Psoas muscle (tissue), 8 donors: ENCODE measurements at places on chromosomes 11 and 22. TPM values are rescaled to one million over a fixed set of nuclear protein-coding genes. Genes with fewer than 3 reads are reported as not detected.
A peak's percentile ranks its signal among the peaks of the same experiment; 100 is the strongest.

The TMEM109 gene
- 72.5 TPM for total RNA-seq

The SLC43A1 gene
- total RNA-seq: 6.2 TPM

The MPPED2 gene
- total RNA-seq: 3.4 TPM

The RNF214 gene
- 34.2 TPM for total RNA-seq

The IL10RA gene
- total RNA-seq: 2.2 TPM

The DSCAML1 gene
- total RNA-seq: 0.52 TPM

The DAGLA gene
- total RNA-seq: 3.3 TPM

The EIF1AD gene
- 30.8 TPM for total RNA-seq

The CCDC87 gene
- 0.36 TPM for total RNA-seq

The CASP5 gene
- total RNA-seq: not detected

The SELENOH gene
- 109 TPM for total RNA-seq

The NUP50 gene
- total RNA-seq: 20.3 TPM

The TMPRSS13 gene
- not detected for total RNA-seq

The CACNA1I gene
- 0.06 TPM for total RNA-seq

- no peak overlapping the region for H3K4me3 ChIP-seq
- DNase-seq: no peak
- no peaks in the 10 kb centered on the region for H3K36me3 ChIP-seq
- H3K27ac ChIP-seq: no peak overlapping the region
- no peaks in the 10 kb centered on the region for H3K4me1 ChIP-seq
- no peaks in the 10 kb centered on the region for H3K27me3 ChIP-seq
These were observed 16.3 kb upstream of the SORL1 start for GRCh38 chr11:121435551-121436511.

- peaks cover 16% of the 10 kb centered on the region for H3K27me3 ChIP-seq
- DNase-seq: no peak
- H3K4me1 ChIP-seq: no peaks in the 10 kb centered on the region
- H3K36me3 ChIP-seq: no peaks in the 10 kb centered on the region
- H3K4me3 ChIP-seq: no peak overlapping the region
These were observed 115.6 kb upstream of the B3GAT1 start for GRCh38 chr11:134527382-134528243.

GRCh38 chr11:65791719-65792213 lies 4.9 kb downstream of the OVOL1 start:
- H3K4me3 ChIP-seq: no peak overlapping the region
- no peak for DNase-seq
- H3K4me1 ChIP-seq: no peaks in the 10 kb centered on the region

DNA sequence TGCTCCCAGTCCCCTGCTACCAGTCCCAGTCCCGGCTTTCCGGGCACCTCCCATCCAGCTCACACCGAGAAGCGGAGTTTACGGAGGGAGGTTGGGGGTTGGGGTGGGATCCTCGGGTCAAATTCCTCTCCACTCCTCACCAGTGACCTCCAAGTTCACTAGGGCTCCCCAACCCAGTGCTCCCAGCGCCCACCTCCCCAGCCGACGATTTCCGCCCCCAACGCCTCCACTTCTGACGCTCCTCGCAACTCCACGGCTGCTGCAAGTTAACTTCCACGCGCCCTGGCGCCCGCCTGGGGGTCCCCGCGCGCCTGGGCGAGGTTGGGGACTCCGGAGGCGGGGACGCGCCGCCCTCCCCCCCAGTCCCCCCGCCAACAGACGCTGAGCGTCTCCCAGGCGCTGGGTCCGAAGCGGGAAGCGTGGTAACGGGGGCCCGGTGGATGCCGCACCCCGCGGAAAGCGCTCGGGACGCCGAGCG lies 526 bp downstream of the TPST2 start:
- H3K4me3 ChIP-seq: peak overlapping the region; percentile 98
- H3K27me3 ChIP-seq: no peaks in the 10 kb centered on the region
- DNase-seq: peak; percentile 68

DNA sequence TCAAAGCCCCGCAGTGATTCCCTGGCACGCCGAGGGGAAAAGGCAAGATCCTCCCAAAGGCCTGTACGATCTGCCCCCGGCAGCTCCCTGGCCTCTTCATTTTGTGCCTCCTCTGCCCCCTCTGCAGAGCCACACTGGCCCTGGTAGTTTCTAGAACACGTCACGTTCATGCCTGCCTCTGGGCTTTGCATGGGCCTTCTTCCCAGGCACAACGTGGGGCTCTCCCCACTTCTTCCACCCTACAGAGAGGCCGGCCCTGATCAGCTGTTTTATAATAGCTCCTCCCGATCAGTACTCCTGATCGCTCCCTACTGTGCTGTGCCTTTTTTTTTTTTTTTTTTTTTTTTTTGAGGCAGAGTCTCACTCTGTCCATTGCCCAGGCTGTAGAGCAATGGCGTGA lies 78.4 kb downstream of the PTPRJ start:
- H3K27ac ChIP-seq: no peak overlapping the region
- no peaks in the 10 kb centered on the region for H3K27me3 ChIP-seq
- no peak for DNase-seq
- peaks cover 6% of the 10 kb centered on the region for H3K4me1 ChIP-seq
- no peak overlapping the region for H3K4me3 ChIP-seq

DNA sequence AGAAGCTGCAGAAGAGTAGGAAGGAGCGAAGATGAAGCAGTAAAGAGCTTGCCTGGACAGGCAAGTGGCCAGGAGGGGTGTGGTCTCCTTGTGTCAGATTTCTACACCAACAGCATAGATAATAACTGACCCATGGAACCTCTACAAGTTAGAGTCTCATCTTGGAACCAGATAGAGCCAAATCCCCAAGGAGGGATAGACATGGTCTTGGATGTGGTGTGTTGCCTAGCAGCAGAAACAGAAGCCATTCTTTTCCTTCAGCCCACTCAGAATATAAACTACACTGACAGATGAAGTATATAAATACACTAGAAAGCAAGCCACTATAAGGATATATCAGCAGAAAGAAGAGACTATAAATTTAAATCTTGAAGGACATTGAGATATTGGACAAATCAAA lies 4.3 kb upstream of the CARD16 start:
- no peak overlapping the region for H3K4me3 ChIP-seq
- no peaks in the 10 kb centered on the region for H3K4me1 ChIP-seq
- no peaks in the 10 kb centered on the region for H3K36me3 ChIP-seq
- H3K27ac ChIP-seq: no peak overlapping the region

GRCh38 chr11:134275534-134276395 lies at the start of gene GLB1L3:
TSS of gene GLB1L3 (plus strand) at chr11:134276379. CDS start at chr11:134276741, 362 bp downstream.
- peaks cover 3% of the 10 kb centered on the region for H3K4me1 ChIP-seq
- peak within 1 kb of the TSS; percentile 56 for H3K4me3 ChIP-seq
- H3K27ac ChIP-seq: no peak within 1 kb of the TSS
- H3K36me3 ChIP-seq: no peaks in the 10 kb centered on the region
- peaks cover 80% of the 10 kb centered on the region for H3K27me3 ChIP-seq

DNA sequence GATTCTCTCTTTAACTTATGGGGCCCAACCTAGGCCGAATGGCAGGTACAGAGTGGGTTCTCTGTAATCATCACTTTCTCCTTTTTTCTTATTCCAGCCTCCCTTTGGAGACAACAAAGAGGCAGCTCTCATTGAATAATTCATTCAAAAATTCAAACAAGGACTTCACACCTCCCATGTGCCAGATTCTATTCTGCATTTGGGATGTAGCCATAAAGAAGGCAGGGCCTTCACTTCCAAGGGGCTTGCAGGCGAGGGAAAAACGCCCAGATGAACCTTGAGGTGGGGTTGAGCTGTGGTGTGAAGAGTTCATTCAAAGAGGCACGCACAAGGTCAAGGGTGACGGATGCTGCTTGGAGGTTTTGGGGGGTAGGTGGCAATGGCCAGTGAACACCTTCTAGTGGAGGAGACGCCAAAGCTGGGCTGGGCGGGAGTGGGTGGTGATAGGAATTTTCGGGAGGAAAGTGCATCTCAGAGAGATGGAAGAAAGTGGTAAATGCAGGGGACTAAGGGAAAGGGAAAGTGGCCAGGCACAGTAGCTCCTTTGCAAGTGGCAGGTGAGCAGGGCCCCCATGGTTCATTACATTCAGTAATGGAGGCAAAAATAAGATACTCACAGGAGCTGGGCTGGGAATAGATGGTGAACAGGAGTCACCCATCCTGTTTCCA lies 499.6 kb downstream of the MIAT start:
- no peak for DNase-seq
- no peak overlapping the region for H3K27ac ChIP-seq
- H3K4me3 ChIP-seq: no peak overlapping the region
- peaks cover 4% of the 10 kb centered on the region for H3K27me3 ChIP-seq
- H3K36me3 ChIP-seq: no peaks in the 10 kb centered on the region

- peak overlapping the region; percentile 54 for H3K27ac ChIP-seq
- H3K36me3 ChIP-seq: no peaks in the 10 kb centered on the region
- H3K27me3 ChIP-seq: no peaks in the 10 kb centered on the region
- H3K4me3 ChIP-seq: no peak overlapping the region
These were observed 52.5 kb upstream of the CLDN5 start for GRCh38 chr22:19576460-19577421.

DNA sequence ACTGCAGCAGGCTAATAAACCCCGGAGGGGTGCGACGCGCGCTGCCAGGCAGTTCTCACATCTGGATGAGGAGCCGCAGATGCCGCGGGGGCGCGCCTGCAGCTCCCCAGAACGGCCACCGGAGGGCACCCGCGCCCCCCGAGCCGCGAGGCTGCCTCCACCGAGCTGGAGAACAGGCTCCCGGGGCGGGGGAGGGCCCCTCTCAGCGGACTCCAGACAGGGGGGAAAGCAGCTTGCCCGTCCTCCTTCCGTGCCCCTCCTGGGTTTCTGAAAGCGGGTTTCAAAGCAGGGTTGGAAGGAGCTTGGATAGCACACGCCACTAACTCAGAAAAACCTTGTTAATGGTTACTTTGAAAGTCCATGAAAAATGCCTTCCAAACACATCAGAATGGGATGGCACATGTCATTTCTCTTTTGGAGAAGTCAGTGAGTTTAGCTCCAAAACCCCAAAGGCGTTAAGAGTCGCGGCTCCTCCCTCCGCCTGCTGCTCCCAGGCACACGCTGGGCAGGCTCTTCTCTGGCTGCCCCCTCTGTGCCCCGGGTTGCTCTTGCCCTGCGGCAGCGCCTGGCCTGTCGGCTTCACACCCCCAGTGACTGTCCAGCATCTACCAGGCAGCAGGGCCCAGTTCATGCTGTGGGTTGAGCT lies 317.8 kb downstream of the NTM start:
- no peaks in the 10 kb centered on the region for H3K36me3 ChIP-seq
- peak; percentile 72 for DNase-seq
- H3K4me1 ChIP-seq: no peaks in the 10 kb centered on the region
- H3K27me3 ChIP-seq: no peaks in the 10 kb centered on the region
- H3K27ac ChIP-seq: no peak overlapping the region

- H3K27me3 ChIP-seq: no peaks in the 10 kb centered on the region
- DNase-seq: no peak
- H3K4me1 ChIP-seq: no peaks in the 10 kb centered on the region
- H3K27ac ChIP-seq: no peak overlapping the region
- no peak overlapping the region for H3K4me3 ChIP-seq
- H3K36me3 ChIP-seq: no peaks in the 10 kb centered on the region
These were observed 62.0 kb upstream of the ARHGAP42 start for GRCh38 chr11:100625041-100625440.

GRCh38 chr11:128726458-128727139 lies 32.7 kb downstream of the FLI1 start:
- no peak overlapping the region for H3K4me3 ChIP-seq
- peaks cover 9% of the 10 kb centered on the region for H3K4me1 ChIP-seq
- DNase-seq: no peak
- H3K36me3 ChIP-seq: no peaks in the 10 kb centered on the region
- no peak overlapping the region for H3K27ac ChIP-seq

- no peak overlapping the region for H3K4me3 ChIP-seq
- no peaks in the 10 kb centered on the region for H3K36me3 ChIP-seq
- H3K27me3 ChIP-seq: peaks cover 3% of the 10 kb centered on the region
- no peak overlapping the region for H3K27ac ChIP-seq
- DNase-seq: no peak
These were observed 449.4 kb downstream of the NTM start for GRCh38 chr11:131819865-131820264.

- no peaks in the 10 kb centered on the region for H3K27me3 ChIP-seq
- H3K36me3 ChIP-seq: no peaks in the 10 kb centered on the region
- DNase-seq: no peak
These were observed 101.2 kb upstream of the DDI1 start for GRCh38 chr11:103935219-103935618.

- peaks cover 7% of the 10 kb centered on the region for H3K4me1 ChIP-seq
- no peaks in the 10 kb centered on the region for H3K36me3 ChIP-seq
- no peak overlapping the region for H3K27ac ChIP-seq
- H3K27me3 ChIP-seq: no peaks in the 10 kb centered on the region
- no peak for DNase-seq
These were observed 40.0 kb downstream of the GDPD5 start for GRCh38 chr11:75485742-75486141.

DNA sequence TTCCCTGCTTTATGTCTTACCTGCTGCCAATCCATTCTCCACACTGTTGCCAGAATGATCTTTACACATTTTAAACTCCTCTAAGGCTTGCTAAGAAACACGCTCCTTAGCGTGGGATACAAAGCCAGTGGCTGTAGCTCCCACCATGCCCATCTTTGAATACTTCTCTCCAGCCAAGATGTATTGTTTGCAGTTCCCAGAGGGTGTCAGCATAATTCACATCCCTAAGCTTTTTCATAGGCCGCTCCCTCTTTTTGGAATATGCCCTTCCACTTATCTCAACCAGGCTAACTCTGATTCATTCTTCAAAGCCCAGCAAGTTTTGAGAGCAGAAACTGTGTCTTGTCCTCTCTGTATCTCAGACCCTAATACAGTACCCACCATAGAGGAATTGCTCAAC lies 8.1 kb upstream of the UPK2 start:
- peaks cover under 1% of the 10 kb centered on the region for H3K27me3 ChIP-seq
- no peak overlapping the region for H3K27ac ChIP-seq

DNA sequence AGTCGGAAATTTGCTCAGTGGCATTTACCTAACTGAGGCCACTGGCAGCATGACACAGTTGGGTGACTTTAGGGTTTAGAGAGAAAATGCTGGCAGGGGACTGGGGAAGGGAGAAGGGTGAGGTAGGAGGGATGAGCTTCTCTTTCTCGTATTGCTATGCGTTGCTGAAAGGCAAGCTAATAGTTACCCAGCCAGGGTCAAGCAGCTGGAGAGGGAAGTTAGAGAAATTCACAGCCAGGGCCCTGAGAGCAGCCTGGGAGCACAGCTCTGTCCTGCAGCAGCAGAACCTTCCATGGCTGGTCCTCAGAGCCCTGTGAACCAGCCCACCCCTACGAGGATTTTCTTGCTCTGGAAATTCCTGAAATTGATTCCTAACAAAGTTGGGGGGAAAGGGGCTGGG lies 679.6 kb downstream of the NTM start:
- no peaks in the 10 kb centered on the region for H3K27me3 ChIP-seq
- H3K27ac ChIP-seq: no peak overlapping the region
- H3K36me3 ChIP-seq: no peaks in the 10 kb centered on the region
- no peak for DNase-seq

GRCh38 chr11:127564810-127565209 lies 564.2 kb upstream of the KIRREL3 start:
- no peak overlapping the region for H3K4me3 ChIP-seq
- no peaks in the 10 kb centered on the region for H3K36me3 ChIP-seq
- H3K4me1 ChIP-seq: no peaks in the 10 kb centered on the region
- no peaks in the 10 kb centered on the region for H3K27me3 ChIP-seq
- no peak for DNase-seq
- H3K27ac ChIP-seq: no peak overlapping the region

DNA sequence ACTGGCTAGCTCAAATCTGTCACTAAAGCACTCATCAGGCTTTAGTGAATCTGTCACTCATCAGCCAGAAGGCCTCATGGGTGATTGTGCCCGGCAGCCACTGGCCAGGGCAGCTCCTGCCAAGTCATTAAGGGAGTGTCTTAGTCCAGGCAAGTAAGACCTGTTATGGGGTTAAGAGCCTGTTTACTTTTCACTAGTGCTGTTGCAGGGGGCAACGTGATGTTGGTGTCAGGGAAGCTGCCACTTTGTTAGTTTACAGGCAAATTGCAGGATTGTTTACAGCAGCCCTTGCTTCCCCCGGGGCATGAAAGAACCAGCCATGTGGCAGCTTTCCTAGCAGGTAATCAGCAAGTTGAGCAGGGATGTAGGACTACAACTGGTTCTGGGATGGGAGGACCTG lies 155.6 kb upstream of the NCAM1 start:
- H3K27ac ChIP-seq: no peak overlapping the region
- no peaks in the 10 kb centered on the region for H3K36me3 ChIP-seq
- DNase-seq: no peak
- no peaks in the 10 kb centered on the region for H3K27me3 ChIP-seq
